ENCODE measurements at places on chromosomes 4 and X. TPM values are rescaled to one million over a fixed set of nuclear protein-coding genes. Genes with fewer than 3 reads are reported as not detected.
A peak's percentile ranks its signal among the peaks of the same experiment; 100 is the strongest.

DNA sequence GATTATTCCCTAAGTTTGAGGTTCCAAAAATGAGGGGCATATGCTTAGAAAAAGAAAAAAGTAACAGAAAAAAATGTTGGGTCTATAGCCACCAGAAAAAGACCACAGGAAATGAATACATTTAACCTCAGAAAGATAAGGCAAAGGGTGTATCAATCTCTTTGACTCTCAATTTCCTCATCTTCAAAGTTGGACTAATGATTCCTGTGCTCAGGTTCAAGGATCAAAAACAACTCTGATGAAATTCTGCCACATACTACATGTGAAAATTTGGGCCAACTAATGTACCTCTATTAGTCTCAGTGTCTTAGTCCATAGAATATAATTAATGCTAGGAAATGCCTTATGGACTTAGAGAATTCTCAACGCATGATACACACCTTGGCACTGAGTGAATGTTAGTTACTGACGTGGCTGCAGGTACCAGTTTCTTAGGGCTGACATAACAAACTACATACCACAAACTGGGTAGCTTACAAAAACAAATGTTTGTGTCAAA, 257.7 kb downstream of the ANKRD50 start:
- DNase-seq, result no peak

- no peak for DNase-seq
These were observed 110.2 kb upstream of the C1GALT1C1 start for GRCh38 chrX:120740072-120740471.

GRCh38 chr4:43238585-43238984, 346.1 kb downstream of the GRXCR1 start:
- no peak for DNase-seq

- DNase-seq, result no peak
These were observed 24.6 kb upstream of the HTRA3 start for GRCh38 chr4:8244931-8245460.

Gene THAP6
- total RNA-seq, result 38.1 TPM

DNA sequence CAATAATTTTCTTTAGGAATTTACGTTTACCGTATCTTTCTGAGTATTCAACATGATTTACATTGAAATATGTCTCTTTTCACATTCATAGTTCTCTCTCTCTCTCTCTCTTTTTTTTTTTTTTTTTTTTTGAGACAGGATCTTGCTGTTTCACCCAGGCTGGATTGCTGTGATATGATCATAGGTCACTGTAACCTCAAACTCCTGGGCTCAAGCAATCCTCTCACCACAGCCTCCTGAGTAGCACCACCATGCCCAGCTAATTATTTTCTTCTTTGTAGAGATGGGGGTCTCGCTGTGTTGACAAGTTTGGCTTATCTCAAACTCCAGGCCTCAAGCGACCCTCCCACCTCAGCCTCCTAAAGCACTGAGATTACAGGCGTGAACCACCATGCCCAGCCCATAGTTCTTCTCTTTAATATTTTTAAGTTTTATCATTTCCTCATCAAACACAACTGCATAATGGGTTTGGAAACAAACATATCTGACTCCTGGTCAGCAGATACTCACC, 9.8 kb downstream of the SRP72 start:
- DNase-seq, result no peak

GRCh38 chr4:107743532-107743931, 23.5 kb upstream of the PAPSS1 start:
- no peak for DNase-seq

- DNase-seq, result no peak
These were observed 1087.8 kb downstream of the C4orf33 start for GRCh38 chr4:130183766-130184165.

- no peak for DNase-seq
These were observed 2.7 kb upstream of the TIMP1 start for GRCh38 chrX:47579537-47579936.

GRCh38 chr4:119748853-119749252, 120.2 kb upstream of the PDE5A start:
- no peak for DNase-seq

Gene PI4K2B
- total RNA-seq, result 15.3 TPM

DNA sequence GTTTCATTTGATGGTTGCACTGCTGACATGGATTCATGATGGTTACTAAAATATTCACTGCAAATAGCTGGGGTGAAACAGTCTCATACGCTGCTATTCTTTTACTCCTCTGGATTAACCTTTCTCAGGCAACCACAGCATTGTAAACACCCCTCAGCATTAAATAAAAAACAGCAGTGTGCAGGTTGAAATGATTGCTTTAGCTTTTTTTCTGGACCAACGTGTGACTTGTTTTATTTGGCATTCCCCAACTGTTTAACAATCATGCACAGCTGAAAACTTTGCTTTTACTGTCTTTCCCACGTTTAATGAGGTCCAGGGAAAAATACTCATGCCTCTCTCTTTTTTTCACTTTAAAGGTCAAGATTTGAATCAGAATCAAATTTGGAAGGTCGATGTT, 490.8 kb downstream of the RAPGEF2 start:
- DNase-seq, result no peak

DNA sequence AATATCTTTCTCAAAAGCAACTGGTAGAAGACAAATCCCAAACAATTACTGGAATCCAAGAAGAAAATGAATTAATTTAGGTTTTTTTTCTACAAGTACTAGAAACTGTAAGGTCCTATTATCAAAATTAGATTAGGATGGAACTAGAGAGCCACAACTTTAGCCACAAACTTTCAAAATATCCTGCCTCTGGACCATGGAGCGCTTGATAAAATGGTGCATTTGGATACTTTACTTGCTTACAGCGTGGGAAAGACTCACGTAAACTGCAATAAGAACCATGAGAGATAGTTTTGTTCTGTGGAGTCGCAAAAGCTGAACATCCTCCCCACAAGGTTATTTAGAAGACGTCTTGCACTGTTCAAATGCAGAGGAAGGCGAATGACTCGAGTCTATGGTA, at the start of gene DCAF8L2:
Gene DCAF8L2 (plus strand): TSS at position 301 of the 400 bp plus-strand sequence. CDS start 156,552 bp downstream, outside the sequence.
- no peak for DNase-seq

Gene TMEM184C
- total RNA-seq, result 31.5 TPM

DNA sequence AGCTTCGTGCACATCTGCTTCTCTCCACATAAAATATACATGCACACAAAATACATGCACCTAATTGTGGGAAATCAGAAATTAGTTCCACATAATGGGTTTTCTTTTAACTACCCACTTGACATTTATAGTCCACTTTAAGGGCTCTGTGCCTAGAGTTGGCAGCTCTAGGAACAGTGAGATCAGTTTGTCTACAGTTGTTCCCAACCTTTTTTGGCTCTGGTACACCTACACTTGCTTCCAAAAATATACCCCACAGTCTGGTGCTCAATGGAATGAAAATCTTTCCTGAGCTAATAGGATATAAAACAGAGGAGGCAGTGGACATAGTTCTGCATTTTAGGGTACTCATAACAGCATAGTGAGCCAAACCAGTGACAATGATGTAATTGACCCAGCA, 36.1 kb downstream of the HDAC8 start:
- DNase-seq, result no peak

GRCh38 chr4:11367371-11367770, 61.3 kb downstream of the HS3ST1 start:
- no peak for DNase-seq

- no peak for DNase-seq
These were observed 411.9 kb upstream of the ACTRT1 start for GRCh38 chrX:128464116-128464515.

- DNase-seq, result no peak
These were observed 760.2 kb downstream of the RAB28 start for GRCh38 chr4:12723849-12724447.

Gene ASMT
- total RNA-seq, result not detected

DNA sequence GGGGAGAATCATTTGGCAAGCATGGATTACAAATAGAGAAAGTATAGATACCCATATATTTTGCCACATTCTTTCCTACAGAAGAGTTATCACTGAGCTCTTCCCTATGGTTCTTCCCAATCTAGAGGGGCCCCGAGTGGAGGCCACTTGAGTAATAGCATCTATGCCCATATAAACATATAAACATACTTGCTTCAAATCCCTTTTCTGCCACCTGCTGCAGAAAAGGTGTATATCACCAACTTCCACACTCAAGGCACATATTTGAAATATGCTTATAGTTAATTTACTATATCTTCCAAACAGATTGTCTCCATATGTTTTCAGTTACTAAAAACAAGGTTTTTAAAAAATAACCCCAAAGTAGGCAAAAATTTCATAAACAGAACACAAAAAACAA, 642.8 kb upstream of the DIPK2B start:
- DNase-seq, result peak; percentile 19
